ENCODE measurements at places on chromosomes 6 and 20.
A peak's percentile ranks its signal among the peaks of the same experiment; 100 is the strongest.

DNA sequence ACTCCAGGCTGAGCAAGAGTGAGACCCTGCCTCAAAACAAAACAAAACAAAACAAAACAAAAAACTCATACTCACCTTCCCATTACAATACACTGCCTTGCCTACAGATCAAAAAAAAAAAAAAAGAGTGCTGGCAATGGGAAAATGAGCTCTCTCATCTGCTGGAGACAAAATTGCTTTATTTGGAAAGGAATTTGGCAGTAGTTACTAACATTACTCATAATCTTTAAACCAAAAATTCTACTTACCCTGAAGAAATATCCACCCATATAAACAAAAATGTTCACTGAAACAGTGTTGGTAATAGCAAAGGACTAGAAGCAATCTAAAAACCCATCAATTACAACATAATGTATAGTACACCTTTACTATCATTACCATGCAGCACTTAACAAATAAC, 120.4 kb downstream of the RNGTT start:
- DNase-seq: no peak

GRCh38 chr20:44384423-44385027, 29.0 kb downstream of the HNF4A start:
- peak; percentile 84 for DNase-seq

DNA sequence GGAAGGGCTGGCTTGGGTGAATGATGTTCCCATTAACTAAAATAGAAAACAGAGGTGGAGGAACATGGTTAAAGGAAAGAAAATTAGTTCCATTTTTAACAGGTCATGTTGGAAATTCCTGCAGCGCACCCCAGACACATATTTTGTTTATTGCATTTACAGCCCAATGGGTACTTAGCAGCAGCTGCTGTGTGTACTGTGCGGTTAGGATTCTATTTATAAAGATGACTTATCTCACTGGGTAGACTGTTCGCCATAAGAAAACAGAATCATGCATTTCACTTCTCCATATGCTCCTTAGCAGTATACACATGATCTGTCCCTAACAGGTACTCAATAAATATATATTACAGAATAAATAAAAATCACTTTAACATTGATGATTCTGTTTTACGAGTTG, 135.8 kb downstream of the SLC35F1 start:
- no peak for DNase-seq

- DNase-seq: no peak
Observed at GRCh38 chr6:87094576-87094975, 330 bp downstream of the CGA start.

DNA sequence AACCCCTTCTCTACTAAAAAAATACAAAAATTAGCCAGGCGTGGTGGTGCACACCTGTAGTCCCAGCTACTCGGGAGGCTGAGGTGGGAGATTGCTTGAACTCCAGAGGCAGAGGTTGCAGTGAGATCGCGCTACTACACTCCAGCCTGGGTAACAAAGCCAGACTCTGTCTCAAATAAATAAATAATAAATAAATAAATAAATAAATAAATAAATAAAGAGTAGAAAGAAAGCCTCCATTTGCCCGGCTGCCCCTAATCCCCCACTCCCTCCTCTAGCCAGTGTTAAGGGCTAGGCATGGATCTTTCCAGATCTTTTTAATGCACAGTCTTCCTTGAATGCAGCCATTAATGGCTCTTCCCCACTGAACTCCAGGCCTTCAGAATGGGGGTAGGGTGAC, 3.2 kb downstream of the PNPLA1 start:
- no peak for DNase-seq

DNA sequence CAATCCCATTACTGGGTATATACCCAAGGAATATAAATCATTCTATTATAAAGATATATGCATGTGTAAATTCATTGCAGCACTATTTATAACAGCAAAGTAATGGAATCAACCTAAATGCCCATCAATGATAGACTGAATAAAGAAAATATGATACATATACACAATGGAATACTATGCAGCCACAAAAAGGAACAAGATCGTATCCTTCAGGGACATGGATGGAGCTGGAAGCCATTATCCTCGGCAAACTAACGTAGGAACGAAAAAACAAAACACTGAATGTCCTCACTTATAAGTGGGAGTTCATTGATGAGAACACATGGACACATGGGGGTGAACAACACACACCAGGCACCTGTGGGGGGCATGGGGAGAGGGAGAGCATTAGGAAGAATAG, 156.7 kb downstream of the RNGTT start:
- DNase-seq: no peak

- DNase-seq: no peak
Observed at GRCh38 chr6:144776031-144776819, 491.1 kb downstream of the UTRN start.

DNA sequence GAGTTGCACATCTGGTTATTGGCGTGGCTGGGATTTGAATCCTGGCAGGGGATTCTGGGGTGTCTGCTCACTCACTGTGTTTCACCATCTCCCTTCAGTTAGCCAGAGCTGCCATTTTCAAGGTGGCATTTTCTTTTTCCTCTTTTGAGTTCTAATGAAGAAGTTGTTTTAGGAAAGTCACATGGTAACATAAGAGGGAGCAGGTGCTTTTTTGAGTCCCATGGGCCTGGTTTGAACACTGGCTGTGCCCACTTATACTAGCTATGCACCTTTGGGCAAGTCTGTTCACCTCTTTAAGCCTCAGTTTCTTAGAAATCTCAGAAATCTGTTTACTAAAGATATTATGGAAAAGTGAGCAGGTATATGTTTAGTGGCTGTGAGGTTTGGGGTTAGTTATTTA, 39.6 kb downstream of the ANKS1A start:
- no peak for DNase-seq

GRCh38 chr6:41576667-41577066, 30.5 kb downstream of the FOXP4 start:
- DNase-seq: no peak

- DNase-seq: no peak
Observed at GRCh38 chr6:81785377-81785776, 32.9 kb upstream of the TENT5A start.
